ENCODE measurements at places on chromosomes 16 and 17. TPM values are rescaled to one million over a fixed set of nuclear protein-coding genes. Genes with fewer than 3 reads are reported as not detected.

Gene GRB2
- total RNA-seq, result 53.4 TPM

Gene MYH2
- not detected for total RNA-seq

Gene TNP2
- total RNA-seq, result not detected

Gene MT1A
- total RNA-seq, result not detected

Gene CCDC78
- 2.7 TPM for total RNA-seq

Gene TPSD1
- not detected for total RNA-seq

Gene SDR42E1
- 16.0 TPM for total RNA-seq

Gene CLDN7
- 18.0 TPM for total RNA-seq

Gene PLA2G10
- 0.71 TPM for total RNA-seq

Gene SPNS2
- total RNA-seq, result 0.35 TPM

Gene NOL3
- total RNA-seq, result 16.9 TPM

Gene PRAC1
- not detected for total RNA-seq

Gene KATNIP
- 14.2 TPM for total RNA-seq

Gene FGF11
- 16.9 TPM for total RNA-seq

Gene HAP1
- total RNA-seq, result 0.82 TPM

Gene TRIM72
- total RNA-seq, result not detected

Gene SLC38A8
- not detected for total RNA-seq

Gene RNF167
- total RNA-seq, result 118 TPM

Gene MYH13
- total RNA-seq, result not detected

Gene HNF1B
- not detected for total RNA-seq

Gene DNAAF8
- total RNA-seq, result 0.31 TPM

Gene TBX6
- total RNA-seq, result 1.3 TPM

Gene PRM3
- total RNA-seq, result not detected

Gene CD19
- total RNA-seq, result not detected

Gene SLFN14
- total RNA-seq, result not detected

Gene BCL6B
- 0.07 TPM for total RNA-seq

Gene STARD3
- total RNA-seq, result 33.5 TPM

Gene WDR45B
- 73.6 TPM for total RNA-seq

Gene SLC16A6
- not detected for total RNA-seq
